Nasal cavity respiratory epithelium epithelial cell of viscerocranial mucosa (primary cell): ENCODE measurements at places on chromosomes 6 and 20. TPM values are rescaled to one million over a fixed set of nuclear protein-coding genes. Genes with fewer than 3 reads are reported as not detected.

The PROKR2 gene
- not detected in 2 replicates for total RNA-seq

The EEF1A2 gene
- total RNA-seq = 1.0 and 1.4 TPM in 2 replicates

The SLC4A11 gene
- 4.1 and 5.1 TPM in 2 replicates for total RNA-seq

The NKX2-2 gene
- not detected in 2 replicates for total RNA-seq

The MAP3K7 gene
- total RNA-seq = 27.0 and 44.1 TPM in 2 replicates

The GDAP1L1 gene
- not detected in 2 replicates for total RNA-seq

The NECAB3 gene
- 8.2 and 10.5 TPM in 2 replicates for total RNA-seq

The PPP1R16B gene
- under 0.01 and 0.21 TPM in 2 replicates for total RNA-seq

The GPR63 gene
- 0.68 and 1.2 TPM in 2 replicates for total RNA-seq
